ENCODE measurements at places on chromosomes 6 and 20. TPM values are rescaled to one million over a fixed set of nuclear protein-coding genes. Genes with fewer than 3 reads are reported as not detected.

Gene PAX1
- total RNA-seq, result not detected

Gene ZSCAN16
- total RNA-seq, result 3.4 TPM

Gene PLN
- total RNA-seq, result not detected

Gene TDRD6
- total RNA-seq, result not detected

Gene USP49
- 1.9 TPM for total RNA-seq

Gene WFDC12
- total RNA-seq, result not detected

Gene OXT
- not detected for total RNA-seq

Gene SGK2
- not detected for total RNA-seq

Gene SAMD3
- total RNA-seq, result not detected

Gene LCA5
- total RNA-seq, result 4.6 TPM

Gene GPLD1
- total RNA-seq, result under 0.01 TPM

Gene SNAP25
- 0.73 TPM for total RNA-seq

Gene TAAR2
- total RNA-seq, result not detected

Gene WASF1
- 5.6 TPM for total RNA-seq

Gene DSP
- 4.6 TPM for total RNA-seq

Gene SLC4A11
- 3.1 TPM for total RNA-seq
